ENCODE measurements at places on chromosomes 12 and 14.

- DNase-seq, result no peak
Observed at GRCh38 chr12:69555461-69555860, 29.8 kb upstream of the CCT2 start.

DNA sequence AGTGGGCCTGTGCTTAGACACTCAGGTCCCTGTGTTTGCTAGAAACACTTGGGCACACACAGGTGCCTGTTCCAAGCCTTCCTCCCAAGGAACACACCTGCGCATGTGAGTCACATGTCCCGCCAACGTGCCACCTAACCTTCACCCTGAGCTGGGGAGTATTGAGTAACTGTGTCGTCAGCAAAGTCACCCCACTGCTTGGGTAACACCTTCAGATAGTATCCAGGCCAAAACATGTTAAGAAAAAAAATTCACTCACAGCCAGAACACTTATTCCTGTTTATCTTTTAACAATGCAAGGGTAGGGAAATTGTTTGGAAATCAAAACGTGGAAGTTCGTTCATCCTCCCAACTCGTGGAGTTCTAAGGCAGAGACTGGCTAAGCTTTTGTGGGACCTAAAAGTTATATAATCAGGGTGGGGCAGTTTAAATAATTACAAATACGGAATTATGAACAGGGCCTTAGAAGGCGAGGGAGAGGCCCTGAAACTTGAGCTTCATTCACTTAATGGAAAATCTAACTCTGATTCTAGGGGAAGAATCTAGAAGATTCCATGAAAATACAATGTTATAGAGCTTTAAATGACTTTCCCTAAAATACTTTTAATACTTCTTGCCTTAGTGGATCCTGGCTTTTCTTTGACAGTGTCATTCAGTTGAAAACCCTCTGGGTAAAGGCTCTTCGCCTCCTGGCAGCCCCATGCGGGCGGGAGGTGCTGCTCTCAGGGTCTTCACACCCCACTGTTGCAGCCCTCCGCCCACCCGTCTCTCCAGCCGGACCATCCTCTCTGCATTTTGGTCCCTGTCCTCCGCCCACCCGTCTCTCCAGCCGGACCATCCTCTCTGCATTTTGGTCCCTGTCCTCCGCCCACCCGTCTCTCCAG, 30.3 kb upstream of the ADIPOR2 start:
- peak; percentile 76 for DNase-seq

DNA sequence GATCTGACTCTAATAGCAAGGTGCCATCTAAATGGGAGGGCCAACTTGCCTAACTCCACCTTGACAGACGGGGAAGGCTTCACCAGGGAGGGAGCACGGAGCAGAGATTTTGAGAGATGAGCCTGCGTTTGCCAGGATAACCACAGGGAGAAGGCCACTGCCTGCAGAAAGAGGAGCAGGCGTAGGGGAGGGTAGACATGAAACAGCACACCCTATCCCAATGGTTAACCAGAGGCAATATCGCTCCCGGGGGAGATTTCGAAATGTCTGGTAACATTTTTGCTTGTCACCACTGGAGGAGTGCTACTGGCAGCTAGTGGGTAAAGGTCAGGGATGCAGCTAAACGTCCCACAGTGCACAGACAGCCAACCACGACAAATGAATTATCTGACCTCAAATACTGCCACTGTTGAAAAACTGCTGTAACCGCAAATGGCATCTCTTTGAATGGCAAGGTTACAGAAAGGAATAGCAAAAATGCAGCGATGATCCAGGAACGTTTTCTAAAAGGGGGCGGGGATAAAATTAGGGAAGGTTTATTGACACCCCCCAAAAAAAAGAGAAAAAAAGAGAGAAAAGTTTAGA, 126.0 kb upstream of the ATF7IP start:
- DNase-seq, result no peak

- no peak for DNase-seq
Observed at GRCh38 chr12:16163901-16164300, 113.6 kb downstream of the SLC15A5 start.

Measured in tibial nerve (tissue), 4 donors.